ENCODE measurements at places on chromosomes 16 and 17.

DNA sequence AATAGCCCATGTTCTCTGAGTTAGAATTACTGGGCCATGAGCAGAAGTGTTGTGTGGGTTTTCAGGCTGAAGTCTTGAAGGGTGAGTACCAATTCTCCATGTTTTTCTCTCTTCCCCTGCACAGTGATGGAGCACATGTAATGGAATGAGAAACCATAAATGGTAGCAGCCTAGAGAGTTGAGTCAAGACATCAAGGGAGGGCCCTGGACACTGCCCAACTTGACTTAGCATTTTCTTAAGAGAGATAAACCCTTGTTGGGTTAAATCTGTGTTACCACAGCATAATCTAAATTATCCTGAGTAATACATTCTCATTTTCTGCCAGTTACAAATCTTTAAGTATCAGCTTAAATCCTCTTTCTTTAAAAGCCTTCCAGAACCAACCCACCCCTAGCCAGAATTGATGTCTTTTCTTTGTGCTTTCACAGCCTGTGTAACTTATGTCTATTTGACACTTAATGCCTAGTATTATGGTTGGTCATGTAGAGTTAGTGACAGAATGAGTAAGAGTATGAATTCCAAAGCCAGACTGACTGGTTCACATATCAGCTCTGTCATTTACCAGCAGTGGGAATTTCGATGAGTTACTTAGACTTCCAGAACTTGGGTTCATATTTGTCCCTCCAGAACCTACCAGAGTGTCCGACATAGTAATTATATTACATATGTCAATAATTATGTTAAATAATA is 27.0 kb upstream of the RGS9 start:
- no peak for DNase-seq

DNA sequence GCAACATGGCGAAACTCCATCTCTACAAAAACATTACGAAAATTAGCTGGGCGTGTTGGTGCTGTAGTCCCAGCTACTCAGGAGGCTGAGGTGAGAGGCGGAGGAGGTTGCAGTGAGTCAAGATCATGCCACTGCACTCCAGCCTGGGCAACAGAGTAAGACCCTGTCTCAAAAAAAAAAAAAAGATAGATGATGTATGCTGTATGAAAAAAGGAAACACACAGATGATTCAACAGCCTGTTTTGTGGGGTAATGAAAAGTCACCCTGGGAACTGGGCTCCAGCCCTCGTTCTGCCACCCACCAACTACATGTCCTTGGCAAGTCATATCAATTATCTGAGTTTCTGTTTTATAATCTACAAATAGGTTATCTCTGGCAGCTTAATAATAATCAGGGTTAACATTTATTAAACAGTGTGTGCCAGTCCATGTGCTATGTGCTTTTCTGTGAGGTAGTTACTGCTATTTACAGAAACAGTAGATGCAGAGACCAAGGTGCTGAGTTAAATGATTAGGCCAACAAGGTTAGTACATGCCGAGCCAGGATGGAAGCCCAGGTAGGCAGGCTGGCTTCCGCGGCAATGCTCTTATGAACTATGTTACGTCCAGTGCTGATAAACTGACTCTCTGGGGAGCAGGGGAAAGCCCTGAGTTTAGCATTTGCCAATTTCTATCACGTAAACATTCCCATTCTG is 1.1 kb downstream of the G6PC1 start:
- DNase-seq = no peak

- DNase-seq = no peak
Observed at GRCh38 chr17:17198281-17198680, 7.9 kb downstream of the PLD6 start.

DNA sequence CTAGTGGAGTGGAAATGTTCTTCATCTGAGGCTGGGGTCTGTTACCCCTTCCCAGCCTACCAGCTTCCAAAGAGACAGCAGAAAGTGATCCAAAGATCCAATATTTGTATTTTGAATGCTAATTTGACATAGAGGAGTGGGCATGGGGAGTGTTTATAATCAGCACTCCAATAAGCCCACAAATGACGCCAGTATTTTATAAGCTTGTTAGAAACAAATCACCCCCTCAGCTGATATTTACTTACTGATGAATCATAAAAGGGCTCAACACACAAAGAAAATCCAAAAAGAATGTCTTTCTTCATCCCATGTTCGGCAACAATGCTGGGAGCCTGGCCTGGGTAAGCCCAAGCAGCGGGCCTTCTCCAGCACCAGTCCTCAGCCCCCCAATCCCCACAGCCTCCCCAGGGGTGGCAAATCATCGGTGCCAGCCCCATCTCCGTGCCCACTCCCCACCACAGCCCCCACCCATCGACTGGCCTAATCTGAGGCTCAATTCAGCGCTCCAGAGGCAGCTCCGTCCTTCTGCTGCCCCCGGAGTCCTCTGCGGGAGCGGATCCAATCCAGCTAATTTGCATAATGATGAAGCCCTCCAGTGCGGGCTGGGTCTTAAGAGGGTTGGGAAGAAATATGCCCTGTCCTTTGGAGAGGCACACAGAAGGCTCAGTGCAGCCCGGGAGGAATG is 169.5 kb downstream of the C16orf78 start:
- peak; percentile 29 for DNase-seq
